Dermis microvascular lymphatic vessel endothelial cell (primary cell): ENCODE measurements at places on chromosomes 12 and 14. TPM values are rescaled to one million over a fixed set of nuclear protein-coding genes. Genes with fewer than 3 reads are reported as not detected.

FOXN4 gene
- not detected in 2 replicates for total RNA-seq

MMP17 gene
- total RNA-seq = 3.9 and 13.1 TPM in 2 replicates

TDP1 gene
- 11.0 and 14.9 TPM in 2 replicates for total RNA-seq

GPR84 gene
- not detected in 2 replicates for total RNA-seq

NDUFA12 gene
- 69.9 and 107 TPM in 2 replicates for total RNA-seq

OTUB2 gene
- 0.64 and 0.89 TPM in 2 replicates for total RNA-seq

TAPBPL gene
- 13.5 and 30.0 TPM in 2 replicates for total RNA-seq

FAM234B gene
- 7.3 and 10.5 TPM in 2 replicates for total RNA-seq

CMA1 gene
- total RNA-seq = not detected in 2 replicates

BATF gene
- total RNA-seq = 5.7 and 6.2 TPM in 2 replicates

LAG3 gene
- under 0.01 and 0.13 TPM in 2 replicates for total RNA-seq

BCL11B gene
- under 0.01 TPM in 2 replicates for total RNA-seq

HCAR2 gene
- not detected in 2 replicates for total RNA-seq

ACOT6 gene
- total RNA-seq = not detected in 2 replicates

A2ML1 gene
- not detected in 2 replicates for total RNA-seq

TXNDC16 gene
- total RNA-seq = 2.8 and 3.4 TPM in 2 replicates

RNASE12 gene
- total RNA-seq = not detected in 2 replicates

ASIC1 gene
- total RNA-seq = under 0.01 TPM in 1 of 2 replicates, not detected in the other

DHRS2 gene
- 1.7 and 2.0 TPM in 2 replicates for total RNA-seq

RAB3IP gene
- total RNA-seq = 11.8 and 14.5 TPM in 2 replicates

KIF26A gene
- total RNA-seq = 9.2 and 14.7 TPM in 2 replicates

PACS2 gene
- 30.3 and 54.6 TPM in 2 replicates for total RNA-seq

EFS gene
- total RNA-seq = not detected in 2 replicates

CCDC196 gene
- total RNA-seq = not detected in 2 replicates

UNC79 gene
- under 0.01 TPM in 1 of 2 replicates, not detected in the other for total RNA-seq

KIF21A gene
- total RNA-seq = 5.3 and 5.9 TPM in 2 replicates

CLEC4D gene
- total RNA-seq = not detected in 2 replicates

NID2 gene
- 37.5 and 40.1 TPM in 2 replicates for total RNA-seq

ANKLE2 gene
- total RNA-seq = 32.2 and 46.1 TPM in 2 replicates

POTEM gene
- not detected in 2 replicates for total RNA-seq

LRRC43 gene
- total RNA-seq = 1.1 and 1.5 TPM in 2 replicates
